HT-29 (cell line): ENCODE measurements at places on chromosomes 11 and 22.

- no peak for DNase-seq
Observed at GRCh38 chr11:92384358-92384757, 159.7 kb downstream of the FAT3 start.

GRCh38 chr22:20131859-20132685, 468 bp downstream of the ZDHHC8 start:
- no peak for DNase-seq

- DNase-seq: no peak
Observed at GRCh38 chr11:88704485-88704884, 361.3 kb downstream of the GRM5 start.

DNA sequence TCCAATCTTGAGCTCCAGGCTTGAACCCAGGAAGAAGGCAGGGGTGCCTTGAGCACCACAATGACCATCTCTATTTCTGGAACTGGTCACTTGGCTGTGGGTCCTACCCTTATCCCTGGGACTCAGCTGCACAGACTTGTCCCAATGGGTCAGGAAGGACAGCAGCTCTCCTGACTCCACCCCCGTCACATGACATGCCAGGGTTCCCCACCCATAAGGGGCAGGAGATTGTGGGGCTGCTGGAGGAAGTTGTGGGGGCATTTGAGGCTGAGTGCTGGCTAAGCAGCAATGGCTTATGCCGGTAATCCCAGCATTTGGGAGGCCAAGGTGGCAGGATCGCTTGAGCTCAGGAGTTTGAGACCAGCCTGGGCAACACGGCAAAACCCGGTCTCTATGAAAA, 56.2 kb downstream of the NFAM1 start:
- DNase-seq: no peak

GRCh38 chr11:125701858-125702621, 21.4 kb upstream of the ACRV1 start:
- no peak for DNase-seq

DNA sequence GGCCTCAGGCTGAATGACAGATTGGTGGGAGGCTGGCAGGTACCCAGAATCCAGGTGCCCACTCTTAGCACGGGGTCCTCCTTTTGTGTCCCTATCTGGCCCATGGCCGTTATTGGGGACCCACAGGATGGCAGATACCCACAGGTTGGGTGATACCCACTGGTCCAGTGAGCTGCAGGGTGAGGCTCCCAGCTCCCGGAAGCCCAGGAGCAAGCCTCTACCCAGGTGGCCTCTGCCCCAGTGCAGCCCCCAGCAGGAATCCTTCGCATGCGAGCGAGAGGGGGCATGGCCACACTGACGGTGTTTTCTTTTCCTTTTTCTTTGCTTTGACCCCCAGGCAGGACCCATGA, 116.1 kb downstream of the PHF21B start:
- no peak for DNase-seq

DNA sequence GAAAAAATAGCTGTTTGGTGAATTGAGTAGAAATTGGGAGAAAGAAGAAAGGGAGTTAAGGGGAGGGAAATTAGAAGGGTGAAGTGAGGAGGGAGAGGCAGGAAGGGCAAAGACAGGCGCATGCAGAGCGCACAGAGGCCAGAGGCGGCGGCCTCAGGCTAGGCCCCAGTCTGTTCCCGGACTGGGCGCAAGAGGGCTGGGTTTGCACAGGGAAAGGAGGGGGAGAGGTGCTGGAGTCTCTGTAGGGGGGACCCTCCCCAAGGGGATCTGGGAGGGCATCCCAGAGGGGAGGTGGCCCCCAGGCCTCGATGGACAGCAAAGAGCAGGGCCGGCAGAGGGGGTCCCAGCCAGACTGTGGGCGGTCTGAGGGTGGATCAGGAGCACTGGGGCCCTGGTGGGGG, 1.3 kb upstream of the FLRT1 start:
- no peak for DNase-seq
